ENCODE measurements at places on chromosomes 5 and 9. TPM values are rescaled to one million over a fixed set of nuclear protein-coding genes. Genes with fewer than 3 reads are reported as not detected.
A peak's percentile ranks its signal among the peaks of the same experiment; 100 is the strongest.

DNA sequence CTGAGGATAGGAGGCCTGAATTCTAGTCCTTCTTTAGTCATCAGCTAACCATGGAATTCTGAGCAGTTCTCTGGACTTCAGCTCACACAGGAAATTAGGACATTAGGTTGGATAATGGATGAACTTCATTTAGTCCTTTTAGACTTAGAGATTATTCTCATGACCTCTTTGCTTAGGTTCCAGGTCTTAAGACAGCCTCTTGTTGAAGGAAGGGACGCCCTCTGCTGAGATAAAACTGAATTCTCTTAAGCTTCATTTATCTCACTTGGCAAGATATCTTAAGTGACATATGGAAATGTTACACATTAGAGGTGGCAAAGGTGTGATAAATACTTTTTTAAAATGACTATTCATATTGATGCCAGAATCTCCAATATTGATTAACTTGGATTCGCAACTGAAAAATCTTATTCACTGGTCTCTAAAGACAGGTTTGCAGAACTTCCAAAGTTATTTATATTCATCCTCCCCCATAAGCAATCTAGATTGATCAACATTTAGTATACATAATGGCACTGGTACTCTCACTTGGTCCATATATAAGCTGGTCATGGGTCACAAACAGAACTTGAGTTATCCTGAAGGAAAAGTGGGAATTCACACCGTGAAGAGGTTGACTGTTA, 16.9 kb upstream of the ZNF366 start:
- peak; percentile 13 for DNase-seq

DNA sequence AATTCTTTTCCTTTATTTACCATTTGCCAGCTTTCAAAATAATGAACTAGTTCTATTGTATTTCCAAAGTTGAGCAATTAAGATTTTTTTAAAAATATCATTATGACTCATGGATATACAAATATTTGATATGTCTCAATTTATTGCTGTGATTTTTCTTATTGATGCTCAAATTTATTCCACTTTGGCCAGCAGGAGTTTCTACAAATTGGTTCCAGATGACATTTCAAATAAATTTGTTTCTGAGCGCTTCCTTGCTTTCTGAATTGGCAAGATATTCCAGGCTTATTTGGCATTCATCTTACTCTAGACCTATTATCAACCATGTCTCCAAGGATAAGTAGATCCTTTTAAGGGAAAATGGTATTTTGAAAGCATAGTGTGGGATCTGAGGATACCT, 58.5 kb upstream of the TJP2 start:
- DNase-seq, result no peak

GRCh38 chr5:160398806-160399205, 1.0 kb downstream of the FAM200C start:
- no peak for DNase-seq

DNA sequence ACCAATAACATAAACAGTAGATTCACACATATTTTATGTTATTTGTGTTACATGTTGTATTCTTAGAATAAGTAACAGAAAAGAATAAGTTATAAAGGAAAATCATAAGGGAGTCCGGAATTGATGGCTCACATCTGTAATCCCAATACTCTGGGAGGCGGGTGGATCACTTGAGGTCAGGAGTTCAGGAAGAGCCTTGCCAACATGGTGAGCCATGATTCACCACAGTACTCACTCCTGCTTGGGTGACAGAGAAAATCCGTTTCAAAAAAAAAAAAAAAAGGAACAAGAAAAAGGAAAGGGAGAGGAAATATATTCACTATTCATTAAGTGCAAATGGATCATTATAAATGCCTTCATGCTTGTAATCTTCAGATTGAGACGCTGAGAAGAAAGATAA, 533.3 kb upstream of the CDH9 start:
- DNase-seq, result no peak

GRCh38 chr9:130142056-130142455, 30.1 kb upstream of the NCS1 start:
- DNase-seq, result no peak

GRCh38 chr5:58135571-58136335, 324.1 kb downstream of the PLK2 start:
- no peak for DNase-seq

DNA sequence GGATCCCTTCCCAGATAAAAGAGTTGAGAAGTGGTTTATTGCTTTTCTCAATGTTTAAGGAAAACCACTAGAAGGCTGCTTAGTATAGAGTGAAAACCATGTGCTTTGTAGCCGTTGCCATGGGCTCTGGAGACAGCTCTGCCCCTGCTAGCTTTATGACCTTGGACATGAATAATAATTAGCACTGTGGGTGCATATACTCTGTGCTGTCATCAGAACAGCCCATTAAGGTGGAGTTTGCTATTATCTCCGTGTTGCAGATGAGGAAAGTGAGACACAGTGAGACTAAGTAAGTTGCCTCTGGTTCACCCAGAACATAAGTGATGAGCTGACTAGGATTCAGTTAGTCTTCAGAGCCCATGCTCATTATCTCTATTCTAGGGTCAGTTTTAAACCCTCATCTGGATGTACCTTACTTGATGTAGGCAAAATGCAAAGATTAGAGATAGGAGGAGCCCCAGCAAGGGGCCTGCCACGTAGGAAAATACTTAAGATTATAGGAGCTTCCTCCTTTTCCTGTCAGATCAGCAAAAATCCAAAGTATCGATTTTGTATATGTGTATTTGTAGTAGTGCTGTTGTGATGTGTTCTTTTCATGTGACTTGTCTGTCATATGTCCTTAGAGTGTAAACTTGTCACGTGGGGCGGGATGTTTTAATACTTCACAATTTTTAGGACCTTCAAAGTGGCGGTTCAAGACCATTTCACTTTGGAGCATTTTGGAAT, 102.5 kb downstream of the TLE4 start:
- DNase-seq, result no peak

DNA sequence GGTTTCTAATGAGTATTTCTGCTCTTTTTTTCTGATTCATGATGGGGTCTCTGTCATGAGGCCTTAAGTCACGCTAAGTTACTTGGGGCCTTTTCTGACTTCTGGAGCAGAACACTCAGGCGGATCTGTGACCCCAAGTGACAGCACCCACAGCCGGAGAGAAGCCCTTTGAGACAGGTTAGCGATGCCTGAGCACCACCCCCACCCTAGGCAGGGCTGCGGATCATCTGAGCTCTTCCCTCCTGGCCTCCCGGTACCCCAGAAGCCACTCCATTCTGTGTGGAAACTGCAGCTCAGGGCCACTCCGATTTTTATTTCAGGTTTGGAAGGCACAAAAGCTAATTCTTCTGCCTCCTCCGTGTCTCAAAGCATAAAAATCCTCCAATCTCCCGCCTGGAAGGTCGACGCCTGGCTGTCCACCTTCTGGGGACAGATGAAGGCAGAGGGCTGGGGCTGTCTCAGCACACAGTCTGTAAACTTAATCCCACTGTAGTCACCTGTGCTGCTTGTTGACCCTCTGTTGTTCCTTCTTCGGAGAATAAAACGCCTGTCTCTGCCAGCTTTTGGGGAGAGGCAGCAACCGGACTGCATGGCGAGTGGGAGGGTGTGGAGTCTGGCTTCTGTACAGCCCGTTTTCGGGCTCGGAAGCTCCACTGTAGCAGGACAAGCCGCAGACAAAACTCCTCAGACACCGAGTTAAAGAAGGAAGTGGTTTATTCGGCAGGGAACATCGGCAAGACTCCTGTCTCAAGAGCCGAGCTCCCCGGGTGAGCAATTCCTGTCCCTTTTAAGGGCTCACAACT, 88.8 kb downstream of the SPRY4 start:
- DNase-seq, result no peak

- DNase-seq, result no peak
Measured at GRCh38 chr5:173758676-173759075, 129.5 kb upstream of the CPEB4 start.

DNA sequence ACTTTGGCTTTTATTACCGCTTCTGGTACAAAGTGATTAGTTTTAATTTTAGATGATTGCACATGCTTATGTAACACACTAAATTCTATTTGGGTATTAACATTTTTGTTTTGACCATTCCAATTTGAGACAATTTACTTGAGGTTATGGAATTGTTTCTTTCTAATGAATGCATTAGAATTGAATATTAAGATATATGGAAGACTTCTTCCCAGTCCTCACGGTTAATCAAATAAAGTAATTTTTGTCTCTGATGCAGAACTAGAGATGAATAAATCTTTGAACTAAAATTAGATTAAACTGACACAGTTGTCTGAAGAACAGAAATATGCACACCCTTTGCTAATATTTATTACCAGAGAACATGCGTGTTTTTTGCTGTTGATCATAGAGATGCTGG, 127.1 kb upstream of the FBXL17 start:
- no peak for DNase-seq

- DNase-seq, result no peak
Measured at GRCh38 chr5:173477345-173478040, 139.0 kb downstream of the BOD1 start.

DNA sequence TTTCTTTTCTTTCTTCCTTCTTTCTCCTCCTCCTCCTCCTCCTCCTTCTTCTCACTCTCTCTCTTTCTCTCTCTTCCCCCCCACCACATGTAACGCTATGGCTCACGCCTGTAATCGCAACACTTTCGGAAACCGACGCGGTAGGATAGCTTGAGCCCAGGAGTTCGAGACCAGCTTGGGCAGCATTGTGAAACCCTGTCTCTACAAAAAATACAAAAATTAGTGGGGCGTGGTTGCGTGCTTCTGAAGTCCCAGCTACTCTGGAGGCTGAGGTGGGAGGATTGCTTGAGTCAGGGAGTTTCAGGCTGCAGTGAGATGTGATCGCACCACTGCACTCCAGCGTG, 736 bp upstream of the GLDC start:
- DNase-seq, result peak; percentile 5

GRCh38 chr5:174198541-174198940, 153.0 kb downstream of the NSG2 start:
- no peak for DNase-seq

- no peak for DNase-seq
Measured at GRCh38 chr9:69805962-69806515, 14.6 kb upstream of the CFAP95 start.

DNA sequence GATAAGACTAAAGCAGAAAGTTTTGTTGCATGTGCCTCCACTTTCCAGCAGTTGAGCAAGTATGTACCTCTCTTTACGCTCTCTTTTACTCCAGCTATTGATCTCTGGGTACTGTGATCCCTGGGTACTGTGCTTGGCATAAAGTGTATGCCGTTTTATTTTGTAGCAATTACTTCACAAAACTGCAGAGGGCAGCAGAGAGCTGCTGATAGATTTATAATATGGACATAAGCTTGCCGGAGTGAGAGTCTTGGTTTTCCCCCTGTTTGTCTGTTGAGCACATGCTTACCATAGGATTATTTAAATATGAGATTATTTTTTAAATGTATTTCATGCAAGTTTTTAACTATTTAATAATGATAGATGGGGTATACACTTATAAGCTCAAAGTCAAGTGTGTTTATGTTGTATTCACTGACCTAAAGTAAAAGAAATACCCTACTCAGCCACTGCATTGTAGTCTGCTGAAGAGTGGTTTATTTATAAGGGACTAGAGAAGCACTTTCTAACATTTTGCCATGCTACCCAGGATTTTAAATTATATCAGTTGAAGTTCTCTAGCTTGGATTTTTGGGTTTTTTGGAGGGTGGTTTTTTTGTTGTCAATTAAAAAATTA, 13.0 kb downstream of the TTC1 start:
- DNase-seq, result peak; percentile 73

LRRC19 gene
- total RNA-seq, result 0.21 TPM
